ENCODE measurements at places on chromosomes 3 and 15. TPM values are rescaled to one million over a fixed set of nuclear protein-coding genes. Genes with fewer than 3 reads are reported as not detected.

The GNAI2 gene
- total RNA-seq: 264 TPM

The MAGEF1 gene
- 36.2 TPM for total RNA-seq

- no peak for DNase-seq
Observed at GRCh38 chr15:60830479-60830878, 351.5 kb upstream of the ICE2 start.

DNA sequence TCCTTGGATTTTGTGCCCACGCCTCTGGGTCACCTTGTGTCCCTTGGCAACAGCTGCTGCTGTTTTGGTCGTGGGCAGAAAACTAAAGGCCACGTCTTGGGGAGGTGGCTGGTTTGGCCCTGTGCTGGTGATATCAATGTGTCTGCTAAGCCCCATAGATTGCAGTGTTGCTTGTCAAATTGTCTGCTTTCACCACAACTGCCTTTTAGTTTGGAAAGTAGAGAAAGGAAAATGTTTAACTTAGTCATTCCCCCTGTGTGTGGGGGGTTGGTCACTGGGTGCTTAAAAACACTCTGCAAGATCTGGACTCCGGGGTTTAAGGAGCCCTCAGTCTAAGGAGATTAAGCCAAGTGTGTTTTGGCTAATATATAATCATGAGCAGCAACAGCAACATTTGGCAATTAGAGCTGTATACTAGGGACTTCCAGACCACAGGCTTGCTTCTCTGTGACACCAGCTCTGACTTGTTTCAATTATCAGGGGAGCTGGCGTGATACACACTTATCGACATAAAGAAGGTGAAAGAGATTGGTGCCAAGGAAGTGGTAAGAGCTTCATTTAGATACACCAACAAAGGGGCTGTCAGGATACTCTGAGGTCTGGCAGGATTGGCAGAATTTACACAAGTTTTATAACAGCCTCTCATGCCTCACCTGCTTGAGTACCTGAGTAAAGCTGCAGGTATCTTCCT is 3.5 kb downstream of the SMAD3 start:
- no peak for DNase-seq

The ITIH1 gene
- total RNA-seq: not detected

Measured in epithelial cell of proximal tubule (primary cell).